ENCODE measurements at places on chromosomes 4 and X.
A peak's percentile ranks its signal among the peaks of the same experiment; 100 is the strongest.

DNA sequence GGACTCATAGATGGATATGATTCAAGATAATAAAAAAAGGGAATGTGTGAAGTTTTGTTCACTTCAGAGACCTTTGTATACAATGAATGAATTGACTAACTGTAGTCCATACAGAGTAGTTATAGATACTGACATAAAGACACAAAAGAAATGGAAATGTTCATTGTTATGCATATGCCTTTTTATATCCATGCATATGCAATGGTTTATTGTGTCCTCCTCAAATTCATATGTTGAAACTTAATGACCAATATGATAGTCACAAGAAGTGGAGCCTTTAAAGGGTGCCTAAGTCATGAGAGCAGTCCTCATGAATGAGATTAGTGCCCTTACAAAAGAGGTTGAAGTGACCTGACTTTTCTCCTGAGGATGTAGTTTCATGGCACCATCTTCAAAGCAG is 467.5 kb upstream of the NDST4 start:
- no peak for DNase-seq

- DNase-seq, result no peak
Measured at GRCh38 chr4:8247047-8247930, 22.3 kb upstream of the HTRA3 start.

DNA sequence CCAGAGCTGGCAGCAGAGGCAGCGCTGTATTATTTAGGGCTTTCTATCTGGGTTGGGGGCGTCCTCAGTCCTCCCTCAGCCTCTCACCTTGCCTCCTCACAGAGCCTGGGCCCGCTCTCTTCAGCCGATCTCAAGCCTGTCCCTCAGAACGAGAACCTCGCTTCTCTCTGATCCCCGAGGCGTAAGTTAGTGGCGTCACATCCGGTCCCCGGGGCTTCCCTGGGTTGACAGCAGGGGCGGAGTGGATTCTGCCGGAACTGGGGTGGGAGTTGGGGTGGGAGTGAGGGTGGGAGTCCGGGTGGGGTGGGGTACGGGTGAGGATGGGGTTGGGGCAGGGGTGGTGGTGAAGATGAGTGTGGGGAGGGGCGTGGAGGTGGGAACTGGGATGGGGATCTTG is at the start of gene MAGEA10:
Gene MAGEA10, minus strand, starts transcription at position 190 of the 397 bp plus-strand sequence. CDS start 2,957 bp downstream, outside the sequence.
- DNase-seq, result no peak

- DNase-seq, result no peak
Measured at GRCh38 chr4:26522478-26522877, 32.2 kb upstream of the CCKAR start.

- no peak for DNase-seq
Measured at GRCh38 chr4:77418333-77418732, 187.3 kb upstream of the CXCL13 start.

DNA sequence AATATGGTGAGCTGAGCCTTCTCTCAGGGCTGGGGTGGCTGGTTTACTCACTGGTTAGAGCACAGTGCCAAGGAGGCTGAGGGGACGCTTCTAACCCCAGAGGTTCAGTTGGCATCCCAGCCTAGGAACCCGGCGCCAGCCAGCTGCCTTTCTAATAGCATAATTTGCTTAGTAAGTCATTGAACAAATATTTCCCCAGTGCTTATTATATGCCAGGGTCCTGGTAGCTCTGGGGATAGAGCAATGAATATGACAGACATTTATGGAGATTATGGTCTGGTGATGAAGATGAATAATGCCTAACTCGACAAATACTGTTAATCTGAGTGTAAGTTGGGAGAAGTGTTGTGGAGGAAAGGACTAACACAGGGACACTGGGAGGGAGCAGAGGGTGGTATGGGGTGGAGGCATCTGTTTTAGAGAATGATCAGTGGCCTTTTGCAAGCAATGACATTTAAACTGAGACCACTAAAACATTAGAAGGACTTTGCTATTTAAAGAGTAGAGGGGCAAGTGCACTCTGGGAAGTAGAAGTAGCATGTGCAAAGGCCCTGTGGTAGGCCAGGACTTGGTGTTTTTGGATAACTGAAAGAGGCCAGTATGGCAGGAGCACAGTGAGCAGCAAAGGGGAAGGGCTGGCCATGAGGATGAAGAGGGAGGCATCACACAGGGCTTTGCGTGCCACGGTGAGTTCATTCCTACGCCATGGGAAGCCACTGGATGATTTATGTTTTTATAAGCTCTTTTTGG is 71.9 kb downstream of the ATG4A start:
- no peak for DNase-seq

DNA sequence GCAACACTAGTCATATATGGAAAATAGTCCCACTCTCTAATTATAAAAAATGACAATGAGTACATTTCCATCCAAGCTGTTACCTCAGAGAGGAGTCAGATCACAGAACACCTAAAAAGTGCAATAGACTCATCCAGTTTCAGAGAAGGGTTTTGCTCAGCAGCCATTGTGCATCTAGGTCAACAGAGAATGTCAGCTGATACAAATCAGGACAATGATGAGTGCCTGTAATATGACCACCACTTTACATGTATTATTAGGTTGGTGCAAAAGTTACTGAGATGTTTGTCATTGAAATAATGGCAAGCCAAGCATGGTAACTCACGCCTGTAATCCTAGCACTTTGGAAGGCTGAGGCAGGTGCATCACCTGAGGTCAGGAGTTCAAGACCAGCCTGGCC is 164.1 kb upstream of the TTC29 start:
- no peak for DNase-seq

- DNase-seq, result no peak
Measured at GRCh38 chrX:77639820-77640219, 146.2 kb downstream of the ATRX start.

- no peak for DNase-seq
Measured at GRCh38 chrX:98357146-98357545, 1473.4 kb downstream of the RPA4 start.

DNA sequence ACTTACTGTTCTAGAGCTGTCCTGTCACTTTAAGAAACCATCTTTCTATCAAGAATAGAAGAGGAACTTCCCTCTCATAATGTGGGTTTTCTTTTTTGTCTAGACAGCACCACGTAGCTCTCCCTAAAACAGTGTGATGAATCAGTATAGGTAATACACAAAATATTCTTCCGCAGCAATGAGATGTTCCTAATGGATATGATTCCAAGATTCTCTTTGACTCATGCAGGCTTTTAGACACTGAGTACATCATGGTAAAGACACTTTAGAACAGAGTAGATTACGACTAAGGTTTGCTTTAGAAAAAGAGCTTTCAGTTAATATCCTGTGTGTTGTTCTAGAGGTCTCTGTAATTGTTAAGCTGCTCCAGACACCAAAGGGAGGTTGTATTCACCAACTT is 69.8 kb downstream of the PTTG2 start:
- no peak for DNase-seq

DNA sequence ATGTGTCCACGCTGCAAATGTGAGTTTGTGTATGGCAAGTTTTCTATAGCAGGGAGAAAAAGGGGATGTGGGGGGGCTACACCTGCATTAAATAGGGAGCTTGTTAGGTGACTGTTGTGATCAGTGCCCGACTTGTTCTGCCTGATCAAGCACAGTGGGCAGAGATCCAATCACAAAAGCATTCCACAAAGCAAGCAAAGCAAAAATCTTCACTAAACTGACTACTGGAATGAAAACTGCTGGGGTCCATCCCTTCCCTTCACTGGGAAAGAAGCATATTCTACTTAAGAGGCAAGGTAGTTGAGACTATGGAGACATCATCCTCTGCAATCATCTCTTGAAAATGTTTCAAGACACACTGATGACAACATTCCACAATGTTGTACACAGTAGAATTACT is 5.2 kb downstream of the IRS4 start:
- DNase-seq, result no peak

- no peak for DNase-seq
Measured at GRCh38 chr4:6647582-6648230, 7.2 kb downstream of the MRFAP1 start.

DNA sequence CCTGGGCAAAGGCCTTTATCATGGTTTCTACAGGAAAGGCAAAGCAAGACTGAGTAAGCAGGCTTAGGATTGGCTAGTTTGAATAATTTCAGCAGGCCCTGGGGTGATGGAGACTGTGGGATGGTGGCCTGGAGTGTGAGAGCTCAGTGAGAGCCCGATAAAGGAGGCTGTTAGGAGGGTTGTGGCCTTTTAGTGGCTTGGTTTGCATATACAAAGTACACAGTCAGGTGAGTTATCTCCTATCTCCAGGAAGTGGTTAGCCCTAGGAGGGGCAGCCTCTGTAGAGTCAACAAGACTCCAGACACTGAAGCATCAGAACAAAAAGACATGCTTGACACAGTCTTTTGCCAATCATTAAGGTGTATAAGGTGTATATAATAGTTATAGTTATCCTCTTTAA is 157.2 kb downstream of the CFAP299 start:
- DNase-seq, result no peak

GRCh38 chr4:46554760-46555465 is 165.0 kb upstream of the GABRA2 start:
- no peak for DNase-seq

GRCh38 chr4:6464842-6465588 is 7.4 kb downstream of the PPP2R2C start:
- no peak for DNase-seq

DNA sequence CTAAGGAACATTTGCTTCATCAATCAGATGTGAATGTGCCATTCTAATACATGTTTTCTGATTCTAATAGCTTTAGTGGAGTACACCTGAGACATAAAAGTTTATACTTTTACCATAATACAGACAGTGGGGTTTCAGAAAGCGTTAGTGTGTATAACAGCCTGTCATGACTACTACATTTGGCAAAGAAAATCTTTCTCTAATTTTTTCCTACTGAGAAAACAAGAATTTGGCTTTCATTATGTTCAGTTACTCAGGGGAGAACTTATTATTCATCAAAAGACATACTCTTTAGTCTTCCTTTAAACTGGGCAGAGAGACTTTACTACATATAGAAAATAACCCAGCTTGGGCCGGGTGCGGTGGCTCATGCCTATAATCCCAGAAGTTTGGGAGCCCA is 104.9 kb downstream of the PCDH18 start:
- DNase-seq, result no peak

- DNase-seq, result no peak
Measured at GRCh38 chrX:13024986-13025385, 19.4 kb downstream of the FAM9C start.

DNA sequence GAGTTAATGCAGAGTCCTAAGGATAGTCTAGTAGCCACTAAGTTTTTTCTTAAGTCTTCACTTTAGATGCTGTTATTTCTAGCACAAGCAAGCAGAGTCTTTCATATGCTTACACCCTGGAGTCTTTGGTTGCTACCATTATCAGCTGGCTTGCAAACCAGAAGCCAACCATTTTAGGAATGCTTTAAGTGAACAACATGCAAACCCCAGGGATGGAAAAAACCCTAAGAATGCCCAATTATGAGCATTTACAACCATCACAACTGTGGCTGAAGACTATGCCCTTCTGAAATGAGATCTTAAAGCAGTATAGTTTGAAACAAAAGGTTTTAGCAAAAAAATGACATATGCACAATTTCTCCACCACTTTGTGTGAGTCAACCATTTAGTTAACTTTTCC is 6.6 kb downstream of the MID1IP1 start:
- no peak for DNase-seq

DNA sequence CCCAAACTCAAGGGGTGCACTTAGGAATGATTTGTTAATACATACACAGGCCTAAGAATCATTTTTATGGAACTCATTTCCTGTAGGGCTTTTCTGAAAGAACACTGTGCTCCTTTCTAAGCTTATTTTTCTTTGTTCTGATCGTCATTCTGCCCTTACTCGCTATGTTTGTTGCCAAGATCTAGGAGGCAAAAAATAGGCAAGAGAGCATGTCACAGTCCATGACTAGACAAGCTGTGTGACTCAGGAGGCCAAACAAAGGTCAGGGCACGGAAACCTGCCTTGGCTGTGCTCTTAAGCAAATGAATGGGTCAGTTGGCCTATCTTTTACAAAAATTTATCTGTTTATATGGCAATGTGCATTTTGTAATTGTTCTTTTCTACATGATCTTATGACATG is 42.5 kb upstream of the C1GALT1C1 start:
- peak; percentile 5 for DNase-seq

DNA sequence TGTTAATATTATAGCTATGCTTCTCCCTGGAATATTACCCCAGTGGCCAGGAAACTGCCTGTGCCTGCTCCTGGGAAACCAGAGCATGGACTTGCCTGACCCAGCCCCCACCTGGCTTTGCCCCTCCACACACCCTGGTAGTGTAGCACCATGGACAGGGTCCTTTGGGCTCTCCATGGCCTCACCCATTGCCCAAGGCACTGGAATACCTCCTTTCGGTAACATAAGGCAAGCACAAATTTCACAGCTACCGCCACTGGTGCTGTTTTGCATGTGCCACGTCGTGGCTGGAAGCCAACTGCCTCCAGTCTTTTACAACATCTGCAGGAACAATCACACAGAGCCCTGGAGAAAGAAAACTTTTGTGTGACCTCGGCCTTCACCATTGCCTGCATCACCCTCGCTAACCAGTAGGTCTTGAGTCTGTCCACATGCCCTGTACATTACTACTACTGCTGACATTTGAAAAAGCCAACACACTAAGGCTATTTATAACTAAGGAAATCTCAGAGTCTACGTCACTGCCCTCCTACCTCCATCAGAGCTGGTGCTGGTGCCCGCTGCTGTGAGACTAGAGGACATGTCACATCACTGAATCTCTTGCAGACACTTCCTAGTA is 47.7 kb downstream of the HPGD start:
- no peak for DNase-seq

- DNase-seq, result peak; percentile 23
Measured at GRCh38 chr4:152937336-152938236, 1.5 kb downstream of the FHDC1 start.

DNA sequence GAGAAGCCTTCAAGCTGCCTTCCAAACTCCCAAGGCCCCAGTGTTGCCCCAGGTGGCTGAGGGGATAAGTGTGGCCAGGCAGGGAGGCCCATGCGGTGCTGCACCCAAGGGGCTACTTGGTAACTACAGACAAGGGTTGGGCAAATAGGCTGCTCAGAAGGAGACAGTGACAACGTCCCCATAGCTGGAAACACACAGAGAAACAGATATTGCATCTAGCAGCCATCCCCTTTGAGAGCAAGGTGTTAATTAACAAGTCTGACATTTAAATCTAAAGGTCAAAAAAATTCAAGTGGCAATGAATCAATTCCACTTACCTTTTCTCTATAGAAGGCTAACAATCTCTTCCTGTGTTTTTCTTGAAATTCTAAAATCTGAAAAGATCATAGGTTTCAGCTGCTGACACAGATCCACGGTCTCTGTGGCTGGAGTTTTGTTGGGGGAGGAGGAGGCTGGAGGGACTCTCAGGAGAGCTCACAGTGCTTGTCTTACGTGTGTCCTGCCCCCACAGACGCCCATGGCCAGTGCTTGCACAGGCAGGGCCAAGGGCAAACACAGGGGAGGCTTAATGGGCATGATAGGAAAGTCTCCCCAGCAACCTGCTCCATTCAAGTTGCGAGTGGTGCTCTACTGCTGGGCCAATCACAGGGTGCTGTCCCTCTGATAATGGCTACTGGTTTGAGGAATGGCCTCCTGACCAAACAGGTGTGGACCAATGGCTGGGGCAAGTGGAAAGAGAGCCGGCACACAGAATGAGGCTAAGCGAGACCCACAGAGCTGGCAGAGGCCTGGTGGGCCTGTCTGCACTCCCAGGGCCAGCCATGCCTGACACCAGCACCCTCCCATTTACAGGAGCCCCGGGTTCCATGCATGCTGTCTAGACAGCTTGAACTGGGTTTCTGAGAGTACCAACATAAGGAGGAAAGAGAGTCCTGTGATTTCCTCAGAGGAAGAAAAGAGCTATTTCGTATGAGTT is 22.6 kb downstream of the RNF212 start:
- DNase-seq, result no peak

- no peak for DNase-seq
Measured at GRCh38 chr4:147453561-147454141, 27.2 kb upstream of the EDNRA start.
